ENCODE measurements at places on chromosomes 7 and 10.

DNA sequence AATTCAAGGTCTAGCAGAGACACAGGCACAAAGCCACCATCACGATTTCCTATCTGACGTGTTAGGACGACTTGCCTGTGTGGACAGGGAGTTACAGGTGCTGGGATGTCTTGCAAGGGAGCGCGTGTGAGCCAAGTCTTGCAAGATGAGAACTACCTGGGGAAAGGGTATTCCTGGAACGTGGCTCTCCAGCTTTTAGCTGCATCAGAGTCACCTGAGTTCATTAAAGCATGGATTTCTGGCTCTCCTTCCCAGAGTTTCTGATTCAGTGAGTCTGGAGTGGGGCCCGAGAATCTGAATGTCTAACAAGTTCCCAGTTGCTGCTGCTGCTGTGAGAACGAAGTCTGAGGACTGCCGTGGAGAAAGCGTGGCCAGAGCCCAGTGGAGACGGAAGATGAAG lies 30.0 kb upstream of the RNF32 start:
- DNase-seq, result no peak

DNA sequence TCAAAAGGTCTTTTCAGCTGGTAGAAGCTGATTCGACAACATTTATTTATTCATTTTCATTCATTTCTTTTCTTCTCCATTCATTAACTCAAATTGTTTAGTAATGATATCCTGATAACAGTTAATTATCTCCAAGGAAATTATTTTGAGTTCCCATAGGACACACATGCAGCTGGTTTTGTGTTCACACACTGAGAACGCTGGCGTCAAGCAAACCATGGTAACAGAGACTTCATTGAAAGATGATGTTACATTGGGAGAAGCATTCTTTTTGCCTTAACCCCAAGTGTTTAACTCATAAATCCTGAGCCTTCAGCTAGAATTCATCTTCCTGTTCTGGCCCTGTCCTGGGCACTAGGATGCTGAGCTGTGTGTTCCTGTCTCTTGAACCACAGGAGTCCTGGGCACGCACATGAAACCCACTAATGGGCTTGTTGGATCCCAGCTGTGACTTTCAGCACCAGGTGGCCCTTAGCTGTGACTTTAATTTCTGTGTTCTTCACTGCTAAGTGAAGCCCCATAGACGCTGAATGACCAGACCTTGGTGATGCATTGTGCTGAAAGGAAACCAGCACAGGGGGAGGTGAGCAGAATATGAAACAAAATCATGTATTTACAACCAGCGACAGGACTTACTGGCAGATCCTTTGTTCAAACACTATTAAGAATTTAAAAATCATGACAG lies 121.5 kb upstream of the PRSS58 start:
- DNase-seq, result no peak

DNA sequence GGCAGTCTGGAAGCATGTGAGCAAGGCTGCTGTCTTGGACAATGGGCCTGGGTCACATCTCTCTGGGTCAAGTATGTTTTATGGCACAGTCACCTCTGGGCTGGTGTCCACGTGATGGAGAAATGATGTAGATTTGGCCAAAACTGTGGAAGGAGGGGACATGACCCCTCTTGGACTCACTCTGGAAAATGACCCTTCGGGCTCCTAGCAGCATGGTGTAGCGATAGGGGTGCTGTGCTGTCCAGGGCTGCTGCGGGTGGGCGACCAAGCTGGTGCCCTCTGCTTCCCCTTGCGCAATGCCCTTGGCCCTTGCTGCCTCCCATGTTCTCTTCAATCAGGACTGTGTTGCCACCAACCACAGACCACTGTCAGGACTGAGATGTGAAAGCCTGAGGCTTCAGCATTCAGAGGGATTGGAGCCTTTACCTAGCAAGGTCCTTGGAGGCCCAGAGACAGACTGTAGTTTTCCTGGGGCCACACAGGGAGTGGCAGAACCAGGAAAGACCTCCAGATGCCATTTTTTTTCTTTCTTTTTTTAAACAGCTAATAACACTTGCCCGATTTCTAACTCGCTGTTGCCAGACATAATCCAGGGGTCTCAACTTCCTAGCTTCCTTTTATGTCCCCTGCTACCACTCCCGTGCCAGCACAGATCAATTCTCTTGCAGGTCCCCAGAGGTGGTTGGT lies 6.1 kb downstream of the CYP26A1 start:
- DNase-seq, result no peak

- no peak for DNase-seq
These were observed 17.2 kb upstream of the ACSL5 start for GRCh38 chr10:112356686-112357085.

- no peak for DNase-seq
These were observed 109.9 kb downstream of the OAT start for GRCh38 chr10:124308811-124309210.

GRCh38 chr10:8044331-8044907 lies 10.1 kb upstream of the GATA3 start:
- no peak for DNase-seq

DNA sequence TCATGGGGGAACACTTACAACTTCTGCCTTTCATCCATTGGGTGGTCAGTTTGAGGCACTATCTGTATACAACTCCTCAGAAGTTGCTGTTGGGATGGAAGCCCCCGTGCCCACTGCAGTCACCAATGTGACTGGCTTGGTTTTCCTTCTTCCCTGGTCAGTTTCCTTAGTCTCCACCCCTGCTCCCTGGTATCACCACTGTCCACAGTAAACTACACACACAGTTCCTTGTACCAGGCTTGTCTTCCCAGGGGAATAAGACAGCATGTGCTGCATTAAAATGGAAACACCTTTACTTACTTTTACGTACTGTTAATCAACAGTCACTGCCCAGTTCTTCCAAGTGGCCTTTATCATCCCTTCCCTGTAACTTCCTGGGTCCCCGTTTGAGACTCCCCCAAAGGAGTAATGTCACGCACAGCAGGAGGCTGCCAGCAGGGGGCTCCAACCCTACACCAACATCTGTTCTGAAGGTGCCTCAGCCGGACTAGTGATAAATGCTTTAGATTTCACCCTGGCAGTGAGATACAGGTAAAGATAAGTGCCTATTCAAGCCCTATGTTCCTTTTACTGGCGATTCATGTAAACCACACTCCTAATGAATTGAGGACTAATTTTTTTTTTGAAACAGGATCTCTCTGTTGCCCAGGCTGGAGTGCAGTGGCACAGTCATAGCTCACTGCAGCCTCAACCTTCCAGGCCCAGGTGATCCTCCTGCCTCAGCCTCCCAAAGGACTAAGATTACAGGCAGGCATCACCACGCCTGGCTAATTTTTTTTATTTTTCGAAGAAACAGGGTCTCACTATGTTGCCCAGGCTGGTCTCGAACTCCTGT lies 45.3 kb upstream of the PIK3AP1 start:
- DNase-seq, result no peak

DNA sequence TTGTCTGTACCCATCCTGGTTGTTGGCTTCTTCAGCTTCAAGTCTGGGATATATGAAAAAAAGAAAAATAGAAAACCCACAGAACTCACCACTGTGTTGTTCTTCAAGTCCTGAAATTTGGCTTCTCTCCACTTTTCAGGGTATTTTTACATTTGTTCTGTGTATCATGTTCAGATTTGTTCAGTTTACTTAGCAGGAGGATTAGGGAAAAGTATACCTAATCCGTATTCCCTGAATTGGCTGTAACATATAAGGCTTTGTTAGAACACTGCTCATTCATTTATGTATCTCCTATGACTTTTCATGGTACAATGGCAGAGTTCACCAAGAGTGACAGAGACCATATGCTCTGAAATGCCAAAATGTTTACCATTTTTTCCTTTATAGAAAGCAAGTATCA lies 146.9 kb downstream of the PTN start:
- DNase-seq, result no peak

GRCh38 chr7:97307521-97308108 lies 190.1 kb downstream of the SDHAF3 start:
- no peak for DNase-seq

DNA sequence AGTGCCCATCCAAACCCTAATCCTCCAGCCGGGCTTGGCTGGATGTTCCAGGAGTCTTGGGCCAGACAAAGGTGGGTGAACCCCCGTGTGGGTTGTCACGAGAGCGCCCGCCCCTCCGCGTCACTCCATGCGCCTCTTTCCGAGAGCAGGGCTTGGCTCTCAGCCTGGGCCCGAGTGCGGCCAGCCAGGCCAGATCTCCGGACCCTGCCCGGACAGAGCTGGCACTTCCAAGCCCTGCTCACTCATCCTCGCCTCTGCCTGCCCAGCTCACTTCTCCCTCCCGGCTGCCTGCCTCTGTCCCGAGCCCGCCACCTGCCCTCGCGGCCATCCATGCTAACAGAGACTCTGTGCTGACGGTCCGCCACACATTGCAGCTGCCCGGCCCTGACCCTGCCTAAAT lies 34.6 kb downstream of the AGAP3 start:
- DNase-seq, result no peak

- DNase-seq, result no peak
These were observed 36.6 kb upstream of the ZNRF2 start for GRCh38 chr7:30247541-30248401.

- no peak for DNase-seq
These were observed 53.7 kb upstream of the KDM7A start for GRCh38 chr7:140230516-140230860.
